ENCODE measurements at places on chromosomes 2 and 18.

DNA sequence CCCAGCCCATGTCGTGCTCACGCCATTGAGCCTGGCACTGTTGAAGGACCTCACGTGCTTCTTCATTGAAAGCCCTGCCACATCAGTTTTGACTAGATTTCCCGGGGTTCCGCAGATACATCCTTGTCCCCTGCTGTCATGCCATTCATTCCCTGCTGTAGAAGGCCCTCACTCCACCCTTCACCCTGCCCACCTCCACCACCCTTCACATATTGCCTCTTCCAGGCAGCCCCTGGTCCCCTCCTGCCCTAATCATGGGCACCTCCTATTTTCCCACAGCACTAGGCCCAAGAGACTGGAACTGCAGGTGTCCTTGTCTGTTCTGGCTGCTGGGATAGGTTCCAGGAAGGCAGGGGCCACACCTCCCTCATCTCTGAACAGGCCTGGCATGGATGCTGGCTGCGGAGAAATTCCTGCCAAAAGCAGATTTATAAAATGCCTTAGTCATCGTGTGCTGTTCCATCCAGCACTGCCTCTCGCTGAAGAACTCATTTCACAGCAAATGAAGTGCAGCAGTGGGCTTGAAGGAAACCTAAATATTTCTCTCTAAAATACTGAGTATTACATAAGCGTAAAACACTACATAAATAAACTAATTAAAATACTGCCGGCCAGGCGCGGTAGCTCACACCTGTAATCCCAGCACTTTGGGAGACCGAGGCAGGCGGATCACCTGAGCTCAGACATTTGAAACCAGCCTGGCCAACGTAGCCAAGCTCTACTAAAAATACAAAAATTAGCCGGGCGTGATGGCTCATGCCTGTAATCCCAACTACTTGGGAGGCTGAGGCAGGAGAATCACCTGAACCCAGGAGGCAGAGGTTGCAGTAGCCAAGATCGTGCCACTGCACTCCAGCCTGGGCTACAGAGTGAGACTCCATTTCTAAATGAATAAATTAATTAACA, 38.4 kb downstream of the EIF4E2 start:
- DNase-seq = no peak

GRCh38 chr18:66495844-66496243, 108.0 kb downstream of the CDH19 start:
- no peak for DNase-seq

- DNase-seq = no peak
These were observed 11.2 kb upstream of the NAPG start for GRCh38 chr18:10514601-10515000.

GRCh38 chr2:174334781-174335251, at the start of gene SP9:
TSS of gene SP9 (plus strand) at chr2:174334954. CDS start at chr2:174335093, 139 bp downstream.
- no peak for DNase-seq

GRCh38 chr18:58401191-58401590, 227.7 kb downstream of the ALPK2 start:
- no peak for DNase-seq

GRCh38 chr2:241036397-241036963, 38.1 kb downstream of the SNED1 start:
- no peak for DNase-seq

- DNase-seq = no peak
These were observed 93.1 kb downstream of the GYPC start for GRCh38 chr2:126748929-126749518.

- no peak for DNase-seq
These were observed 94.0 kb downstream of the PLA2R1 start for GRCh38 chr2:159968279-159968900.

- DNase-seq = no peak
These were observed 31.8 kb downstream of the ARHGAP25 start for GRCh38 chr2:68766376-68766845.

- no peak for DNase-seq
These were observed 246.0 kb downstream of the LRRTM1 start for GRCh38 chr2:80058562-80058961.

- DNase-seq = no peak
These were observed 319.0 kb upstream of the KLHL29 start for GRCh38 chr2:23065936-23066335.

DNA sequence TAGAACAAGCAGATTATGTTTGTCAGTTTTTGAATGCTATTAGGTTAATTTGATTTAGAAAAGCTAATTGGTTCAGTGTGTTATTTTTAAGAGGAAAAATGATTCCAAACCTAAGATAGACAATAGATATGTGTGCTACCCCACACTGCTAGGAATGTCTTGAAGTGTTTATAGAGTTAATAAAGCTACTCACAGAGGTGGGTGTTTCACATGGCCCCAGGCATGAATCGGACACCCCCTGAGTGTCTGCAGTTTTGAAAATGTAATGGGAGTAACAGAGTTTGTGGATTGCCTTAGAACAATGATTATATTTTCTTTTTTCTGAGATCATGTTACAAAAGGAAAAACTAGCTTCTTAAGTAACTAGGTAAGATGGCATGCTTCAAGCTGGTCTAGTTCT, 348.3 kb downstream of the ADCYAP1 start:
- no peak for DNase-seq

GRCh38 chr2:215355801-215356200, 43.9 kb downstream of the ATIC start:
- DNase-seq = no peak

DNA sequence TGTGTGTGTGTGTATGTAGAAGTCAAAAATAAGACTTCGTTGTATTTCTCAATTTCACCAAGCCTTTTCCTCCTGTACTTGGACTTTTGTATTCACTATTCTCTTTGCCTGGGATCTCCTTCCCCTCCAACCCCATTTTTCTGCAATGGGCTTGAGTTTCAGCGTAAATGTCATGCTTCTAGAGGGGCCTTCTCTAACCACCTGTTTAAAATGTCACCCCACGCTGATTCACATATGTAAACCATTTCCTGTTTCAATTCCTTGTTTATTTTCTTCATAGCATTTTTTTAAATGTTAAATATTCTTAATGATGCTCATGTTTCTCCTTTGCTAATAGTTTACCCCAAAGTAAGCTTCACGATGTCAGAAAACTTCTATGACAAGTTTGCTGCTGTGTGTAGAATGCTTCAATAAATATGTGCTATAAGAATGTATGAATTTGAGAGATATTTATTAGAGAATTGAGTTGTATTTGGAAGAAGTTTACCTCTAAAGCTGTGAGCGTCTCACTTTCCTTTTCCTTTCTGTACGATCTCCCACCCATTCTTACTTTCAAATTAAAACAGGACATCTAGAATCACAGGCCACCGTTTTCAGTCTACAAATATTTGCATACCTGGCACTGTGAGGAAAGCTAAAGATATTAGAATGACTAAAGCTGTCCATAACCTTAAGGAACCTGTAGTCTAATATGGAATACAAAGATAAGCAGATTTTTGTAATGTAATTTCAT, 762.4 kb downstream of the LRRTM4 start:
- DNase-seq = no peak

- no peak for DNase-seq
These were observed 62.3 kb downstream of the ADCYAP1 start for GRCh38 chr18:966759-967576.

DNA sequence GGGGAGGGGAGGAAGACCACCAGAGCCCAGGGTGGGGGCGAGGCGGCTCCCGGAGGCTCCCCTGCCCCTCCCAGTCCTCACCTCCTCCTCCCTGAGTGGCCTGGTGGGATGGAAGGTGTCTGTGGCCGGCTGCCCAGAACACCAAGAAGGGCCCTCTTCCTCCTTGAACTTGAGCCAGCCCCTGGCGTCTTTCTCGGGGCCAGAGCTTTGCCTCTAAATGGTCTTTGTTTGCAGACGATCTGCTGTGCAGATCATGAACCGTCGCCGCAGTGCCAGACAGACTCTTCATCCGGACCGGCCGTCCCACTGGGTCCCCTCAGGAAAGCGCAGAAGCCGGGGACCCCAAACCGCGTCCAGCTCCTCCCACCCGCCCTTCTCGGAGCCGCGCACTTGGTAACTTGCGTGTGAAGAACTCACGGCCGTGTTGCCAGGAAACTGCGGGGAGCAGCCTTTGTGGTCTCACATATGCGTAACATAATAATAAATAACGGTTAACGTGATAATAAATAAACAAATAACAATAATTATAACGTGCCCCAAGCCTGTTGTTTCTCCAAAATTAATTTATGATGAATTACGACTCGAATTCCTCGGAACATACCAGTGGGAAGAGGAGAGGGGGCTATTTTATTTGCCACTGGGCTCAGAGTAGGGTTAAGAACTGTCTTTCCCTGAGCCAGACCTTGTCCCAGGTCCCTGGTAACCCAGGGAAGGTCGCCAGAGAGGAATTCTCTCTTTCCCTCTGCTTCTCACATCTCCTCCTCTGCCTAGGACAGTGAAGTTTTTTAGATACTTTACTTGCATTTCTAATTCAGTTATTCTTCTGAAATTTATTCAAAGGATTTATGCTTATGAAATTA, 41.0 kb downstream of the PTGR3 start:
- DNase-seq = no peak

DNA sequence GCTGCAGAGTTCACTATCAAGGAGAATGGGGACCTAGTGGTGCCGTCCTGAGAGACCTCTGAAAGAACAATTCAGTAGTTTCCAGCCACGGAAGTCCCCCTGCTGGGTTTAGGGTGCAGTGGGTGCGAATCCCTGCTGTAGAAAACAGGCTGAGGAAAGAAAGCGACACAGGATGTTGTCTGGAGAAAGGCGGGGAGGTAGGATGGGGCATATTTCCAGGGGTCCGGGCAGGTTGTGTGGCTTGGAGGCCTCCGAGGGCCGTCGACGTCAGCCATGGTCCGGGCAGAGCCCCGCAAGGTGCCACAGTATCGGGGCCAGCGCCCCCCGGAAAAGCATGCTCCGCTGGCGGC, 807 bp upstream of the CREB1 start:
- DNase-seq = no peak

GRCh38 chr18:56541793-56542192, 96.6 kb downstream of the TXNL1 start:
- no peak for DNase-seq

- DNase-seq = no peak
These were observed 191.2 kb upstream of the CDH19 start for GRCh38 chr18:66795051-66795450.

DNA sequence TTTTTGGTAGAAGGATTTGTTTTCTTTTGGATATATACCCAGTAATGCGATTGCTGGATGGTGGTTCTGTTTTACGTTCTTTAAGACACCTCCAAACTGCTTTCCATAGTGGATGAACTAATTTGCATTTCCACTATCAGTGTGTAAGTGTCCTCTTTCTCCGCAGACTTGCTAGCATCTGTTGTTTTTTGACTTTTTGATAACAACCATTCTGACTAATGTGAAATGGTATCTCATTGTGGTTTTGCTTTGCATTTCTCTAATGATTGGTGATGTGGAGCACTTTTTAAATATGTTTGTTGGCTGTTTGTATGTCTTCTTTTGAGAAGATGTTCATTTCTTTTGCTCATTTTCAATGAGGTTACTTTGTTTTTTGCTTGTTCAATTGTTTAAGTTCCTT, 260.9 kb upstream of the CWC22 start:
- no peak for DNase-seq

DNA sequence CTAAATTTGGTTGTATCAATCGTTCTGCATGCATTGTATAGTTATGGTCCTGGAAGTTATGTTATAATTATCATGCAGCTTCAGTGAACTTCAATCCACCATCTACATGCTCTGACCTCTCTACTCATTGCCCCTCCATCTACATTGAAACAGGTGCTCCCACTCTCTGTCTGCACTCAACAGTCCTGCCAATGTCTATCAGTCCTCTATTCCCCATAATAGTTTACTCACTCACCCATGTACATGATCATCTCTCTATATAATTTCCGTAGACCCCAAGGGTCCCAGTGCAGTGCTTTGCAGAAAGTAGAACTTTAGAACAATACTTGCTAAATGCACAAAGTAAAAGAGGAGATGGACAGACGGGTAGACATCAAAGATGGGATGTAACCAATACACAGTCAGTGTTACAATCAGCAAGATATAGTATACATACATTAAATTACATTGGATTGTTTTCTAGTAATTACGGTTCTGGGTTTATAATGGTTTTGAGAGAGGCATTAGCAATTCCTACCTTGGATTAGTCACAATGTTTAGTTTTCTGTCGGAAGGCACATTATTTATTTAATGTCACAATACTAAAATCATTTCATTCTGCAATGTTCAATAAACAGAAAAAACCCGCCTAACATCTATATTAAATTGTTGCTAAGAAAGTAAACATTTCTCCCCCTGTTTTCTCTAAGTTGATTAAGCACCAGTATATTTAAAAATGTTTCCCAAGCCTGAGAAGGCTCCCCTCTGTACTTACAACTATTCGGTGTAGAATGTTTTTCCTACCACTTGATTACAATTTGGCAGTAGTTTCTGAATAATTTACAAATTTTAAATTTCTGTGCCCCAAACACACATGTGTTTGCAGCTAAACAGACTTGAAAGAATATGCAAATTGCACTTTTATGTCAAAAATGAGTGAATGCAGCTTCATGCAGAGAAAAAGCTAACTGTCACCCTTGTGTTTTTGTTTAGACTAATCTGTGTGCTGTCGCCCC, 94.4 kb upstream of the SIX2 start:
- DNase-seq = no peak

- DNase-seq = peak; percentile 12
These were observed 78.7 kb downstream of the GRB14 start for GRCh38 chr2:164542581-164543021.

GRCh38 chr2:179854891-179855290, 6.5 kb downstream of the ZNF385B start:
- DNase-seq = no peak

DNA sequence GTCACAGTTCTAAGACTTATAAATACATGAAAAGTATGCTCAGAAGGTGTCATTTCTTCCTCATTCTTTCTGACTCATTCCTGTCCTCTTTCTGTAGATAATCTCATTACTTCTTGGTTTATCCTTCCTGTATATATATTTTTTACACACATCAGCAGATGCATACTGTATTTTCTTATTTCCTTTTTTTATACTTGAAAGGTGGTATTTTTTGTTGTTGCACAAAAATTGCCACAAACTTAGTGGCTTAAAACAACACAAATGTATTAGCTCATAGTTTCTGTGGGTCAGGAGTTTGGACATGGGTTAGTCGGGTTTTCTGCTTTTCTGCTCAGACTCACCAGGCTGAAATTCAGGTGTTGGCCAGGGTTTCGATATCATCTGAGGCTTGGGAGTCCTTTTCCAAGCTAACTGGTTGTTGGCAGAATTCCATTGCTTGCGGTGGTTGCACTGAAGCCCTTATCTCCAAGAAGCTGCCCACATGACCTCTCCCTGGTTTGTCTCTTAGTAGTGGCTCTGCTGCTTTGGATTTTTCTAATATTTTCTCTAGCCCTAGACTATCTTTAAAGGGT, 162.6 kb downstream of the FMNL2 start:
- no peak for DNase-seq

Measured in brain pericyte (primary cell).